NCI-H2081 (cell line): ENCODE measurements at places on chromosomes 5 and 9.

DNA sequence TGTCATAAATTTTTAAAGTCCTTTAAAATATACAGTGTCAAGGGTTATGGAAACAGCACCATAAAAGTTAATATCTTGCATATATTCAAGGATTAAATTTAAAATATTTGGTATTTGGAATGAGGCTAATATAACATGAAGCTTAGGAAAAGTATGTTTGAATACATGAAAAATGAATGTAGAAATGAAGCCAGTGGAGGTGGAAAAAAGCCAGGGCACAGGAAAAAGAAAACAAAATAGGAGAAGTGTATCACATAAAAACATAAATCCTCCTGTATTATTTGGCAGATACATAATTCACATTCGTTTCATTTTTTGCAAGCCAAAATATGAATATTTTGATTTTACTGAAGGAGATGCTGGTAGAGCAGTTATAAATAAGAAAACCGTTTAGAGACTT lies 587.0 kb upstream of the ZNF608 start:
- no peak for DNase-seq

DNA sequence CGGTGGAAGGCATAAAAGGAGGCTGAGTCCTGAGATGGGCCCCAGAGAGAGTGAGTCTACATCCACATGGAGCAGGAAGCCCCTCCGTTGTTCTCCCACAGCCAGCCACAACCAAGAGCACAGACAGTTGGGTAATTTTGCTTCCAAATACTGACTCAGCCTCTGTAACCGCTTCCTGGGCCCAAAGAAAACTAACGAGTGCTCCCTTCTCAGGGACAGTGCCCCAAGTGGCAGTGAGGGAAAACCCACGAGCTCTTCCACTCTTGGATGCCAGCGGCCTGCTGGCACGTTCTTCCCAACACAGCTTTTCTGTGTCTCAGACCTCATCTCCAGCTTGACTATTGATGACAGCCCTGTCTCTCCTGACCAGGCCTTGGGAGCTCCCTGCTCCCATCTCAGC lies 207.6 kb downstream of the FSTL4 start:
- no peak for DNase-seq

DNA sequence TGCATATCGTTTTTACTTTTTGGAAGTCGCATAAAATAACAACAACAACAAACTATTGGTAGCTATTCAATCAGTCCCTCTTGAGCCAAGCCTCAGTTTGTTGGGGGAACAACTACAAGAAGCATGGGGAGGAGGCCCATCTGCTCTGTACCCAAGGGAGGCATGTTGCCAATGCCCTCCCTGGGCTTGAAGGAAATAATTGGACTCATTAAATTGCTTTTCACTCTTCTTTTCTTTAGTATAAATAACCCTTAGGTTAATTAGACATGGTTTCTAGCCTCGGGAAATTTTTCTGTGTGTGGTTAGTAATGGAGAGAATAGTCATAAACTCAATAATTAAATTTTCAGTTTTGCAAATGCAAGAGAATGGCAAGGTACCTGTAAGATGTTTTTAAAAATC lies 500.7 kb downstream of the TLE4 start:
- DNase-seq, result no peak

DNA sequence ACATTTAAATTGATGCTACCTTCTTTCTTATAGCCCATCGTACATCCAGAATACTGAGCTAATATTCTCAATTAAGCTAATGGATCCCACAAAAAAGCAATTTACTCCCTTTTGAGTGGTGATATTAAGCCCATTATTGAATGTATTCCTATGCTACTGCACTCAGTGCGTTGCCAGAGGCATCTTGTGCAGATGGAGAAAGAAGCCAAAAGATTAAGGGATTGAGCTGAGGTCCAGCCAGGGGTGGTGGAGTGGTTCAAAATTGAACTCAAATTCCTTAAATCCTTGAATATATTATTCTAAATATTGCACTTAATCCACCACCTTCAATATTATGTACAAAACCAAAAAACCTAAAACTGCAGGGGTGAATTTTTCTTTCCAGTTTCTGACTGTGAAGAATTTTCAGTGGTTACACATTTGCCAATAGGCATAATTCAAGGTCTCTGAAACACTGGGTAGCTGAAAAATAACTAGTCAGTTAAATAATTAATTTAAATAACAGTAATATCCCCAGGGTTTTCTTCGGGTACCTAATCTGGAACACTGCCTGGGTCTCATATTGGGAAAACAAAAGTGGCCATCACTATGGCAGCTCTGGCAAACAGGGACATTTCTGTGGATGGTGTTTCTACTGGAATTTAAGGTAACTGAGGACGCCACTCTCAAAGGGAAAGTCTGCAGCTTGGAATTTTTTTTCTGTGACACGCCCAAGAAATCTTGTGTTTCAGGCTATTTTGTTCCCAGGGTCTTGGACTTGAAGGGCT lies 6.2 kb upstream of the LIFR start:
- DNase-seq, result no peak

DNA sequence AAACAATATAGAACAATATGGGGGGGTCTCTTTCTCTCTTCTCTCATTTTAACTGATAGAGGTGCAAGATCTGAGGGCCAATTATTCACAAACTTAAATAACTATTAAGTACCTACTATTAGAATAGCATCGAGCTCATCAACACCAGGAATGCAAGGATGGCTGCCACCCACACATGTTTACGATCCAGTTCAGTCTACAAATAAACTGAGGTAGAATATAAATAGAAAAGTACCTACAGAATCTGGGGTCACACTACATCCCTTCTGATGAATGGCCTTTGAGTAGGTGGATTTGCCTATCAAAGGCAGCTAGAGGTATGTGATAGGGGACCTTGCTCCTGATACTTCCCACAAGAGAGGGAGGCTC lies 91.8 kb upstream of the ZNF366 start:
- DNase-seq, result no peak

DNA sequence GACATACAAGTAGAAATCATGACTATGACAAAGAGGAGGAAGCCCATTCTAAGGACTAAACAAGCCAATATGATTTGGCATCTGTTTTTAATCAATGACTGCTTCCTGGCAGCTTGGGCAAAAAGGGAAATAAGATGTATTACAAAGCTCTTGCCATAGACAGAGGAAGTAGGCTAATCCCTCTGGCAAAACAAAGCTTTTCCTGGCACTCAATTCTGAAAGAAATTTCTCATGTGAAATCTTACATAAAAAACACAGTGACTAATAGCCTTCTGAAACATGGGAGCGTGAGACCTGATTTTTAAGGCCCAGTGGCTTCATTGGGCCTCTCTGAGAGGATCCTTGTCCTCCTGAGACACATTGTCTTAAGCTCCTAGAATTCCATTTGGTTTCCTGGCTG lies 93.6 kb downstream of the COL23A1 start:
- DNase-seq, result no peak

DNA sequence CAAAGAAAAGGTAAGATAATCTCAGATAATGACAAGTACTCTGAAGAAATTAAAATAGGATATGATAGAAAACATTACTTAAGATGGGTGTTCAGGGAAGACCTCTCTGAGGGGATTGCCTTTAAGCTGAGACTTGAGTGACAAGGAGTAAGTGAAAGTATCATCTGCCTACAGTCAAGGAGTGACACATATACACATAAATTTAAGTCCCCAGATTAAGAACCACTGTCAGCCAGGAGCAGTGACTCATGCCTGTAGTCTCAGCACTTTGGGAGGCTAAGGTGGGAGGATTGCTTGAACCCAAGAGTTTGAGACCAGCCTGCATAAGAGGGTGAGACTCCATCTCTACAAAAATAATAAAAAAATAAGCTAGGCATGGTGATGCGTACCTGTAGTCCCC lies 19.7 kb upstream of the ANKHD1 start:
- no peak for DNase-seq

GRCh38 chr5:110751902-110752762 lies 13.3 kb downstream of the SLC25A46 start:
- DNase-seq, result no peak

DNA sequence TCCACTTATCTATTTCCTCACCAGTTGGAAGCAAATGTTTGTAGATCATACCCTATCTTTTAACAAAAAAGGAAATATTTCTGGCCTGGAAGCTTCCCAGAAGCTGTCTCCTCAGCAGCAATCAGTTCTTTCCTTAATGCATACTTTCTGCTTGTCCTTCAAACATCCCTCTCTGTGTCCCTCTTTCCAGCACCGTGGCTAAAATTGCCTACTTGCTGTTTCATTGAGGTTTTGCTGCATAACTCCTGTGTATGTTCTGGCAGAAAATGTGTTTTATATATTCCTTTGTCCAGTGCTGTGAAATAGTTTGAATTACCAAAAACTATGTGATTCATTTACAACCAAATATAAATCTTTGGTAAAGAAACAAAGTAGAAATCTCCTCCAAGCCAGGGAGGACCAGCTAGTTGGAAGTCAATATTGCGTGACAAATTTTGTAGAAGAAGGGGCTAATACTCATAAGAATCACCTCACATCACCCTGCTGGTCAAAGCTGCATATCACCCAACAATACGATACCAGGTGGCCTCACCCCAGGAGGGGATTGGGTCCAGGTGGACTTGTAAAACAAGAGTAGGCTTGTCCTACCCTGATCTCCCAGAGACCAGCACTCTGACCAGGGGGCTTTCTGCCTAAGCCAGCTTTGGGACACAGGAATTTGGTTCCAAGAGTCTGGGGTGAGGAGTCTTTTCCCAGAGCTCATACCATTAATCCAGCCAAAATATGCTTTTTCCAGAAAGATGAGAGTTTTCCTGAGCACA lies 198.4 kb upstream of the SNX2 start:
- DNase-seq, result no peak

DNA sequence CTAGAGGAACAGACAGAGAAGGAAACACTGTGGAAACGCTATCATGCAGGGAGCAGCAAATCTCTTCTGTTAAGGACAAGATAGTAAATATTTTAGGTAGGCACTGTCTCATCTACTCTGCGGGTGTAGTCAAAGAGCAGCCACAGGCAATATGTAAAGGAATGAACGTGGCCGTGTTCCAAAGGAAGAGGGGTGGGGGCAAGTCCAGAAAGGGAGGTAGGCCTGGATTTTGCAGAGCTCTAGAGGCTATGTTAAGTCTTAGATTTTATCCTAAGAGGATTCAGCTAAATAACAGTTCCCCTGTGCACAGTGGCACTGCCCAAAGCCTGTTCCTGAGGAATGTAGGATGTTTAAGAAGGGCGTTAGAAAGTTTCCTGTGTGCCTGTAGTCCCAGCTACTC lies 161.6 kb downstream of the ACTL7B start:
- no peak for DNase-seq

GRCh38 chr9:79279356-79279755 lies 292.4 kb upstream of the TLE4 start:
- DNase-seq, result no peak

- no peak for DNase-seq
These were observed 145.7 kb upstream of the COL5A1 start for GRCh38 chr9:134495881-134496412.

- no peak for DNase-seq
These were observed 215.3 kb downstream of the TLR4 start for GRCh38 chr9:117919538-117919937.

- no peak for DNase-seq
These were observed 32.8 kb downstream of the ARPC5L start for GRCh38 chr9:124894741-124895170.

DNA sequence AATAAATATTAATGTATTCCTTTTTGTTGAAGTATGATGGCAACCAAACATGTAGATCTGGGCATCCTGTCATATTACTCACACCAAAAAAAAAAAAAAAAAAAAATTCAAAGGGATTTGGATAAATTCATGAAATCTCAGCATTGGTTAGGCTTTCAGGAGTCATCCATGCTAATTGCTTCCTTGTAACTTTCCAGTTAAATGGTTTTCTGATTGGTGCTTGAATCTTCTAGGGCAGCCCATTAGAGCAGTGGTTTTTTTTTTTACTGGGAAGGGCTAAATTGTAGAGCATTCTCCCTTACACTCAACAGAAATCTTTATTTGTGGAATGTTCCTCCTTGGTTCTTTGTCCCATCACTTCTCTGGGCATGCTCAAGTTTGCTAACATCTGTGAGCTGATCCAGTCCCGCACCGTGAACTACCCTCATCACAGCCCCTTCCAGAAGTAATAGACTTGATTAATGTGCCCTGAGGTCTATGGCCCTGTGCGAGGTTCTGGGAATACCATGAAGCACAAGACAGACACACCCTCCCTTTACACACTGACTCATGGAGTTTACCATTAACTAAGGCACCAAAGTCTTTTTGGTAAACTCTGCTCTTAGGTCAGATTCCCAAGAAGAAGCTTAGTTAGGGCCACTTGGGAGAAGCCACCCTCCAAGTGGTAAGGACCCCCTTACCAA lies 56.0 kb downstream of the RGS3 start:
- no peak for DNase-seq

DNA sequence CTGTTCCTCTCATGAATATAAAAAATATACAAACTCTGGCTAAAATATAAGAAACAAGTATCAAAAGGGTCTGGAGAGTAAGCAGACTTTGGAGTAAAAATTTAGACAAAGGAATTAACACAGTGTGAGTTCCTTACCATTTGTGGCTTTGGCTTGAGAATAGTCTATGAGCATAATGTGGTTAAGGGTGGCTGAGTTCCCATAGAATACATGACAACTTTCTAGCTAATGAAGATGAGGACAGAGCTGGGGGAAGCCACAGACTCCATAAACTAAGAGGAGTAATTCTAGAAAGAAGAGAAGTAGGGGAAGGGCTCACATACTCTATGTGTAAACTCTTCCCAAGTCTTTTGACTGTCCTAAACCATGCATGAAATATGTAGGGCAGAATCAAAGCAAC lies 79.4 kb downstream of the CAAP1 start:
- DNase-seq, result no peak

DNA sequence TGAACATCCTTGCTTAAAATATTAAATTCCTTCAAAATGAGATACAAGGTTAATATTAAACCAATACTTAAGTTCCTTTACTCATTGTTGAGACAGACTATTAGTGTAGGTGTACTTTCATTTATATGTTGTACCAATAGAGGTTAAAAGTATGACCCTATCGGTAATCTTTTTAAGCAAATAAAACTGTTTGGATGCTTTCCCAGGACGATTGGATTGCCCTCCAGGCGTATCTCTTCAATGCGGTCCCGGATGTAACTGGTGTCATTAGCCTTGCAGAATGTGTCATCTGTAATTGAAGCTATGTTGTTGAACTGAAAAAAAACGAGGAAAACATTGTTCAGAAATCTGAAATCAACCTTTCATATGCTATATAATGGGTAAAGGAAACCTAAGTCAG lies 18.9 kb downstream of the OGN start:
- DNase-seq, result no peak

DNA sequence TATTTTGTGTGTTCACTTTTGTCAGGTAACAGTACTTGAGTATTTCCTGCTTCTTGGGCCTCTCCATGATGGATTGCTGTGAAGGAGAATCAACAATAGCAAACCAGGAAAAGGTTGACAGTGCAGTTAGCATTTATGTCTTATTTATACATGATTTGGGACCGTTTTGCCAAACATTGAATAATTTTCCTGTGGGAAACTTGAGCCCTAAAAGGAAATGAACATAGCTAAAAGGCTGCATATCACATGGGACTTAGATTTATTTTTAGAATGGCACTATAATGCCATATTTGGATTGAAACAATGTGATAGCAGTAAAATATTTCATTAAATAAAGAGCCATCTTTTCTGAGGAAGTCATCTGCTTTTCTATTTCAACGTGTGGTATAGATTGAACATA lies 15.3 kb downstream of the GPR21 start:
- DNase-seq, result peak; percentile 79
